ENCODE measurements at places on chromosomes 7 and 10. TPM values are rescaled to one million over a fixed set of nuclear protein-coding genes. Genes with fewer than 3 reads are reported as not detected.

CPA2 gene
- not detected for total RNA-seq

ARMC3 gene
- total RNA-seq, result not detected

GNGT1 gene
- not detected for total RNA-seq

PVRIG gene
- total RNA-seq, result 2.7 TPM

LRGUK gene
- 1.9 TPM for total RNA-seq

TMEM176A gene
- not detected for total RNA-seq

CYP26C1 gene
- total RNA-seq, result 0.30 TPM

EVX1 gene
- not detected for total RNA-seq

PNLIP gene
- not detected for total RNA-seq

TDRD1 gene
- total RNA-seq, result not detected

HOXA4 gene
- total RNA-seq, result 0.79 TPM

ADRB1 gene
- total RNA-seq, result not detected

MKI67 gene
- total RNA-seq, result 33.1 TPM

LRIT1 gene
- total RNA-seq, result not detected

UROS gene
- total RNA-seq, result 61.1 TPM

NEUROG3 gene
- total RNA-seq, result not detected

CUL1 gene
- total RNA-seq, result 55.5 TPM

BMPR1A gene
- 2.2 TPM for total RNA-seq
